ENCODE measurements at places on chromosomes 4 and X.

- no peak for DNase-seq
These were observed 116.2 kb upstream of the GPC3 start for GRCh38 chrX:134101636-134102035.

GRCh38 chr4:151184523-151185458, 85.4 kb downstream of the RPS3A start:
- DNase-seq = peak; percentile 84

- DNase-seq = no peak
These were observed 80.8 kb downstream of the FGF16 start for GRCh38 chrX:77528034-77528433.

- DNase-seq = peak; percentile 17
These were observed 6.4 kb downstream of the AMOT start for GRCh38 chrX:112834031-112834845.

GRCh38 chrX:119753639-119754257, 4.6 kb upstream of the SOWAHD start:
- peak; percentile 36 for DNase-seq

DNA sequence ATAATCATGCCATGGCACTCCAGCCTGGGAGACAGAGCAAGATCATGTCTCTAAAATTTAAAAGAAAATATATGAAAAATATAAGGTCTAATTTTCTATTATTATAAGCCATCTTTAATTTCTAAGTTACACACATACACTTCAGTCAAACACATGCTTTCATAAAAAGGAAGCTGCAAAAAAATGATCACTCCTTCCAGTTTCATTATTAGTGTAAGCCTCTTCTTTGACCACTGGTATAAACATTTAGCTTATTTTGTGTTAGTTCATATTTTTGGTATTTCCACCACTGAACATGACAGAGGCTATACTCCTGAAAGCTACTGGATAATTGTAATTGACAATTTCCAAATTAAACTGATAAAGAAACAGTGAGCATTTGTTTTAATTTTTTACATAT, 163.3 kb upstream of the USP38 start:
- DNase-seq = no peak

GRCh38 chr4:153466081-153466948, at the start of gene TMEM131L:
TMEM131L (plus strand) TSS chr4:153466360; CDS start chr4:153466398, 38 bp downstream.
- peak; percentile 71 for DNase-seq

DNA sequence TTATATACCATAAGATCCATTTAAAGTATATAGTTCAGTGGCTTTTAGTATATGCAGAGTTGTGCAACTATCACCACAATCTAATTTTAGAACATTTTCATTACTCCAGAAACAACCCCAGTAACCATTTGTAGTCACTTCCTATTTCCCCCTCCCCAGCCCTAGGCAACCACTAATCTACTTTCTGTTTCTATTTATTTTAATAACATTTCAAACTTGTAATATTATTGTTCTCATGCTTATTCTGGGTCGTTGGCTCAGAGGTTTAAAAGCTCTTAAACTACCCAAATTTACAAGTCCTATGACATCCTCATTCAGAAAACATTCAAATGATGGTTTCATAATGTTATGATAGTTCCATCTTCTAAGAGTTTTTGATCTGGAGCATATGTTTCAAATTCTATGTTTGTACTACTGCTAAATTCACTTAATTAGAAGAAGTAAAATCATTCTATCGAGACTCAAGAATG, 18.4 kb downstream of the XIAP start:
- peak; percentile 40 for DNase-seq
